Anterior cingulate cortex (tissue), 58 donors: ENCODE measurements at places on chromosomes 11 and 22.

- no peak for DNase-seq
Measured at GRCh38 chr11:20315800-20316199, 47.7 kb upstream of the HTATIP2 start.

GRCh38 chr11:5441414-5441813, at the start of gene OR51I1:
OR51I1 (minus strand) TSS chr11:5441514; CDS start chr11:5441514, 0 bp downstream.
- DNase-seq = no peak

DNA sequence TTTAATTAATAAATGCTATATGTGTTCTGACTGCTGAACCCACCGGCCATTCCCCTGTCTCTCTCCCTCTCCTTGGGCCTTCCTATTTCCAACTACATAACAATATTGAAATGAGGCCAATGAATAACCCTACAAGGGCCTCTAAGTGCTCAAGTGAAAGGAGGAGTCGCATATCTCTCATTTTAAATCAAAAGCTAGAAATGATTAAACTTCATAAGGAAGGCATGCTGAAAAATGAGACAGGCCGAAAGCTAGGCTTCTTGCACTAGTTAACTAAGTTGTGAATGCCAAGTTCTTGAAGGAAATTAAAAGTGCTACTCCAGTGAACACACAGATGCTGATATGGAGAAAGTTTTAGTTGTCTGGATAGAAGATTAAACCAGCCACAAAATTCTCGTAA, 109.2 kb downstream of the TSPAN18 start:
- DNase-seq = no peak

- DNase-seq = no peak
Measured at GRCh38 chr11:115884800-115885534, 380.8 kb upstream of the CADM1 start.

DNA sequence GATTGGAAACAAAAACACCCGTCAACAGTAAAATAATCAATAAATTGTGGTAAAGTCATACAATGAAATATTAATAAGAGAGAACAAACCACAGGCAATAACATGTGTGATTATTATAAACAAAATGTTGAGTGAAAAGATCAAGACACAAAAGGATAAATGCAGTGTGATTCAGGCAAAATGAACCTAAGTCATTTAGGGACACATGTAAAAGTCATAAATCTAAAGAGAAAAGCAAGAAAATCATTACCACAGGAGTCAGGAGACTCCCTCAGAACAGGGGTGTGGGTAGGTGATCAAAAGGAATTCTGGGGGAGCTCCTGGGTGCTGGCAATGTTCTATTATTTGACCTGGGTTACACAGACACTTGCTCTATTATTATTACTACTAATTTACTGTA, 47.9 kb upstream of the PPP2R1B start:
- DNase-seq = no peak

- DNase-seq = peak; percentile 34
Measured at GRCh38 chr11:68659158-68659921, 25.0 kb upstream of the GAL start.

GRCh38 chr11:24514219-24514594, 17.4 kb downstream of the LUZP2 start:
- DNase-seq = no peak

- DNase-seq = no peak
Measured at GRCh38 chr11:70307176-70307575, 36.7 kb downstream of the PPFIA1 start.
